GM20000 (cell line): ENCODE measurements at places on chromosomes 6 and 20.

- DNase-seq: no peak
These were observed 11.2 kb upstream of the SPAG4 start for GRCh38 chr20:35604449-35604747.

DNA sequence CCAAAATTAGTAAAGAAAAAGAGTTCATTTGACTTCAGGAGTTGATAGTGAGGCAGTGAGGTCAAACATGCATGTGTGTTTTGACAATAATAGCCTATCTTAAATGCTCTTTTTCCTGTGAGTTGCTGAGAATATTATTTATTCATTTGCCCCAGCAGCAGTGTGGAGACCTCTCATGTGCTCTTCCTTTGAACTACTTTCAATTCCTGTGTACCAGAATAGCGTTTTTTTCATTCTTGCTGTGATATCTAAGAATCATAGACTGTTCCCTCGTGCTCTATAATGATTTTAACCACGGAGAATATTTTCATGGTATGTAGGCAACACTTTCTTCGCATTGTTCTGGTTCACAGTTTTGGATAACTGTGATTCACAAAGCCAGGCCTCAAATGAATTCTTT, 5.2 kb downstream of the CDYL start:
- DNase-seq: peak; percentile 34

GRCh38 chr20:3248167-3248992, 9.4 kb upstream of the SLC4A11 start:
- DNase-seq: peak; percentile 46

DNA sequence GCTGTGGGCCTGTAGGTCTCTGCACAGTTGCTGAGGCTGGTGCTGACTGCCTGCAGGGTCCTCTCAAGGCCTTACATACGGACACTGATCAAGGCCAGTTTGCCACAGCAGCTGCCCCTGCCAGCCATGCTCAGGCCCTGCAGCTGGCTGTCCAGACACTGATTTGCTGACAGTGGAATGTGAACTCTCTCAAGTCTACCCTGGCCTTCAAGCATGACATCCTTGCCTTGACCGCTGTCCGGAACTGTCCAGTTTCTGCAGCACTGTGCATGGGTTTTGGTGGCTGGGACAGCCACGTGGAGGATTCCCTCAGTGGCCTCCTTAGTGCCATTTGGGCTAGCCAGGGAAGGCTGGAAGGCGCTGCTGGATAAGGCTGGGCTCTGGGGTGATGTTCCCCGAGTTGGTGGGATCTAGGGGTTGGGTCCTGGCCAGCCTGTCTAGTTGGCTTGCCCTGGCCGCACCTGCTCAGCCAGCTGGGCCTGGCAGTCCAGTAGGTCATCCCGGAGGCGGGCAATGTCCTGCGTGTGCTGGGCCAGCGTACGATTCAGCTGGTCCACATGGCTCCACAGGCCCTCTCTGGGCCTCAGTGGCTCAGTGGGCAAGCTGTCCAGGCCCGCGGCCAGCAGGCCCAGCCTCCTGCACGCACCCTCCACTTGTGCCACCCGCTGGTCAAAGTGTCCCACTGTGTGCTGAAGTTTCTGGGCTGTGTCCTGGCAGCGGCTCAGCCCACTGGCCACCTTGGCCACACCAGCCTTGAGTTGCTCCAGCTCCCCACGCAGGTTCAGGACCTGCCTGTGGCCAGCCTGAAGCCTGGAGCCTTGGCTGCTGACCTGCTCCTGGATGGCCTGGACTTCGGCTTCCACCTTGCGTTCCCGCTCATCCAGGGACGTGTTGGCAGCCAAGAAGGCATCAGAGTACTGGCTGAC, 5.5 kb downstream of the EMILIN3 start:
- DNase-seq: no peak

- no peak for DNase-seq
These were observed 90.2 kb upstream of the CDH4 start for GRCh38 chr20:61161726-61162390.

- DNase-seq: no peak
These were observed 61.4 kb downstream of the FAM135A start for GRCh38 chr6:70474751-70475150.

DNA sequence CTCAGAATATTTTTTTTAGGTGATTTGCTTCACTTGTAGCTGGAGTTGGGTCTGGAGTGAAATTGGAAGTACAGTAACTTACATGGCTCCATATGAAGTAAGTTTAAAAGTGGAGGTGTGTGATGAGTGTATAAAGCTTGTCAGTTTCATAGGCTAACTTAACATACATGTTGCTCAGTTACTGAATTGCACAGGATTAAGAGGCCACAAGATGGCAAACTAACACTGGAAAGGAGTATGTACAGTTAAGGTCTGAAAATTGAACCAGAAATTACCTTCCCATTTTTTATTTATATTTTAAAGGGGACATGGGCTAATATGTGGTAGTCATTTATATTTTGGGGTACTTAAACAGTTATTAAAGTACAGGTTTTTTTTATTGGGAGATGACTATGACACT, 45.3 kb upstream of the SMIM8 start:
- DNase-seq: no peak

DNA sequence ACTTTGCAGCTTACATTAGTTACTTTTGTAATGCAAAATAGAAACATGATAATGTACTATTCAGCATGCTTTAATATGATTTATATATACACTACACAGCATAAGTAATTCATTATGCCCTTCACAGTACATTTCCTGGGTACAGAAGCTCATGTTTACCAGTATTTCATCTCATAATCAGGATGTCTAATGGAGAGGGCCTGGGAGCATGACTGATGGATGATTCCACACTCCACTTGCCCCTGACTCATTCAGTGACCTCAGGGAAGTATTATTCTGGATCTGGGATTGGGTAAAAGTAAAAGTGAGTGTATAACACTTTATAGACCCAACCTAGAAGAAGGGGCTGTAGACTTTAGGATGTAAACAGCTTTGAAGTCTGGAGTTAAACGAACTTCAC, 31.4 kb upstream of the BACH2 start:
- no peak for DNase-seq

DNA sequence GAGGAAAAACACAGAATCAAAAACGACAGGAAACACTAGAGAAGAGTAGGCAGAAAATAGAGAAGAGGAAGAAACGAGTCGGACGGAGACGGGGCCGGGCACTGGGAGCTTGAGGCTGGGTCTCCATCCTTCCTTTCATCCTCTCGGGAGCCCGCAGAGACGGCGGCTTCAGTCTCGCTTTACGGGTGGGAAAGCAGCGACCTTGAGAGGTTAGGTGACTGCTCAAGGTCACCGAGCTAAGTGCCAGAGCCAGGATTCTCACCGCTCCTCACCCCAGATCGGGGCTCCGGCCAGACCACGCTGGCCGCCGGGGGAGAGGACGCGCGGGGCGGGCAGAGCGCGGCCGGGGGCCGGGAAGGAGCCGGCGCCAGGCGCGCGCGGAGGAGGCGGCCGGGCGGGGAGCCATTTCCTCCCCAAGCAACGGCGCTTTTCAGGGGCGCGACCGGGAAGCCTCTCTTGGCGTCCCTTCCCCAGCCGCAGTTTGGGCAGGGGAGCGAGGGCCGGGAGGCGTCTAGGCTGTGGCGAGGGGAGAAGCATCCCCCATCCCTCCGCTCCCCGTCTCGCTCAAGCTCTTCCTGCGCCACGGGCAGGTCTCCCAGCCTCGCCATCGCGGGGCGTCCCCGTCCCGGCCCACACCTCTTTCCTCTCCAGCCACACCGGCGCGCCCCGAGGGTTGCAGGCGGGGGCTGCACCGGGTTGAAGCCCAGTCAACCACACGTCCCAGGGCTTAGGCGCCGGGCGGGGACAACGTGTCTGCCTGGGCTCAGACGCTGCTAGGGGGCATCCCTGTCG, 24.1 kb upstream of the MAP3K7 start:
- peak; percentile 68 for DNase-seq
